ENCODE measurements at places on chromosomes 1 and 21.

GRCh38 chr21:17391811-17392340 lies 121.0 kb upstream of the CXADR start:
- DNase-seq = no peak

- no peak for DNase-seq
Measured at GRCh38 chr1:204400882-204401510, 10.6 kb downstream of the PPP1R15B start.

DNA sequence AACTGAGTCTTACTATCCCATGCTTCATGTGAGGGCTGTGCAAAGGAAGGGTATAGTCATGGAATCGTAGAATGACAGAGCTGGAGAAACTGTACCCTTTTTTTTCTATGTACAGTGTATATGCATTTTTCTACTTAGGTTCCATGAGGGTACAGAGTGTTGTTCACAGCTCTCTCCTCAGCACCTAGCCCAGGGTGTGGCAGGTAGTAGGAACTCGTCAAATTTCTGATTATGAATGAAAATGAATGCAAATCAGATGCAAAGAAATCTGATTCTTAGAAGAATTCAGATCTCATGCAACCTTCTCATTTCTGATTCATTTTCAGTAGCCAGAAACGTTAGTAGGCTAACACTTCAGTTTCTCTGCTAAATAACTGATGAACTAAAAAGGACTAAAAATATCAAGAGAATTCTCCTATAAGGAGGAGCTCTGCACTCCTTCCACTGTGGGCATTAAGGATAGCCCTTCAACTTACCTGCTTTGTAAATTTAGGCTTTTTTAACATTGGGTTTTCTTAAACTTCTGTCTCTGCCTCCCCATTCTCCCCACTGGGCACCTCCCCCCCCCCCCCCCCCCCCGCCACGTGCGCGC lies 18.0 kb upstream of the HHAT start:
- no peak for DNase-seq

GRCh38 chr1:67636146-67636545 lies 48.9 kb upstream of the GADD45A start:
- no peak for DNase-seq

GRCh38 chr1:8908388-8909151 lies 30.1 kb upstream of the ENO1 start:
- no peak for DNase-seq

DNA sequence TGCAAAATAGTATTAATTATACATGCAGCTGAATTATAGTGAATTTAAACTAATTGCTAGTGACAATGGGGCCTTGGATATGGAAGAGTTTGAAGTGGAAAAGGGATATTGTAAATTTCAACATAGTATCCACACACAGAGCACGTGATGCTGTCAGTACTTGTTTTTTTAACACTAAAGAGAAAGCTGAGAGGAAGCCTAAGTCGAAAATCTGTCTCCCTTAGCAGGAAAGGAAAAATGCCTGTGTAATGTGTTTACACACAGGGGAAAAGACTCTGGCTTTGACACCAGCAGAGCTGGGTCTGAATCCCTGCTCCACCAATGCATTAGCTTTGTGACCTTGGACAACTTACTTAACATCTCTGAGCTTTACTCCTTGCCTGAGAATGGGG lies 42.6 kb downstream of the PCSK9 start:
- no peak for DNase-seq

GRCh38 chr1:82441402-82441801 lies 640.7 kb downstream of the ADGRL2 start:
- no peak for DNase-seq

DNA sequence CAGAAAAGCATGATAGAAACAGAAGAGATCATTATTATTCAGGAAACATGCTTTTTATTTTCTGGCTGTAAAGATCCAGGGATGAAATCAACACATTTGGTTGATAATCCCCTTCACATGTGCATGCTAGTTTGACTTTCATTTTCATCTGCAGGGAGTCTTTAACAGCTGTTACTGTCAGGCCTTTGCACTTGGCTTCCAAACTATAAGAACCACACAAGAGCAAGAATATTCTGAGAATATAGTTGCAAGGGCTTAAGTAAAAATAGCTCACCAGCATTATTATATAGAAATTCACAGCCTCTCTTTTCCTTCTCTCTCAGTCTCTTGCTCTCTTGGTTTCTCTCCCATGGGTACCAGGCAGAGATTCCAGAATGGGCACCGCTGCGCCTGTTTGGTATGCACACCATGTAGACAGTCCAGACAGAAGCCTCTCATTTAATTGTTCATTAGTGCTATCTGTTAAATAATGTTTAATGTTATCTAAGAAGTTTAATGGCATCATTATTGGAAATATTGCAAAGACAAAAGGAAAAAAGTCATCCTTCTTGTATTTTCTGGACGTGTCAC lies 622.3 kb upstream of the PLXNA2 start:
- no peak for DNase-seq

Data from stimulated activated CD4-positive, alpha-beta T cell treated with anti-CD3 and anti-CD28 coated beads, Interleukin-4, amount 100 ng/mL, for 24 hours (primary cell).